ENCODE measurements at places on chromosomes 13 and 19.

- DNase-seq: no peak
Observed at GRCh38 chr19:44542671-44543070, 13.2 kb upstream of the CEACAM20 start.

- no peak for DNase-seq
Observed at GRCh38 chr19:4414144-4414799, 11.8 kb downstream of the CHAF1A start.

- no peak for DNase-seq
Observed at GRCh38 chr19:2121416-2122051, 24.8 kb downstream of the IZUMO4 start.

- DNase-seq: no peak
Observed at GRCh38 chr13:51953347-51954195, 57.7 kb downstream of the ATP7B start.

DNA sequence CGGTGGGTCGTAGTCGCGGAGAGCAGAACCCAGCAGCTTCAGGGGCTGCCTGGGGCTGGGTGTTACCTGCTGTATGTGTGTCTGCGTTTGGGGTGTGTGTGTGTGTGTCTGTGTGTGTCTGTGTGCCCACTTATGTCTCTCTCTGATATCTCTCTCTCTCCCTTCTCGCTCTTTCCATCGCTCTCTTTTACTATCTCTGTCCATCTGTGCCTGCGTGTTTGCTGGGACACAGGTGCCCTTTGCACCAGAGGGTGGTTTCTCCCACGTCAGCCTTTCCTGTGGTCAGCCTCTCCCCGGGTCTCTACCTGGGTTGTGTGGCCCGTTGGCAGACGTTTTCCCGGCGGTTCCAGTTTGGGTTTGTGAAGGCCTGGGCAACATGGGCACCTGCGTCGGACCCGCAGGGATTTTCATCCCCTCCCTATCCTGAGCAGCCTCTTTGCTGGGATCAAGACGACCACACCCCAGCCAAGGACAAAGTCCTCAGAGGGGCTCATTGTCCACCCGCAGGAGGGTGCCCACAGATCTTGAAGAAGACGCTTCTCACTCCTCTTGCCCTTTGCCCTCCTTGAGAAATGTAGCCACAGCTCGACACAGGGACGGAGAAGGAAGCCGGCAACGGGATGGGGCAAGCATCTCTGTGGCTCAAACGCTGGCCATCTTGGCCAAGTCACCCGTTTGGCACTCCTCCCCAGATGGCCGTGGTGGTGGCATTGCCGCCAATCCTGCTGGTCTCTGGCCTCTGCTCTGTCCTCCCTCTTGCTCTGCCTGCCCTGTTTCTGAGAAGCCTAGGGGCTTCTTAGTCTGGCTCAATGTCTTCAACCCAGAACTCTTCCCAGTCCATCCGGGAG, 43.3 kb downstream of the ZNF146 start:
- no peak for DNase-seq

GRCh38 chr19:7830272-7830771, 304 bp downstream of the EVI5L start:
- DNase-seq: no peak

DNA sequence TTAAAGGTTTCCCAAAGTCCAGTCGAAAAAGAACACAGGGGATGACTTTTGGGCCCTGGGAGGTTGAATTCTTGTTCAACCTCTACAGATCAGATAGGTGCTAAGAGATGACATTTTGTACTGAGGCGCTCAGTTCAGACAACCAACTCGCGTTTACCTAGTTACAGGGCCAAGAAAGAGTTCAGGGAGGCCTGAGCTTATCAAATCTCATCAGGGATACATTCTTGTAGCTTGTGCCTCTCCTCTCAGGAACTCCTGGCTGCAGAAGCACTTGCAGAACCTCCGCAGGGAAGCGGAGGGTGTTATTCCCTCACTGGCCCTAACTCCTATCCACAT, 825 bp downstream of the ZNF776 start:
- DNase-seq: no peak

- no peak for DNase-seq
Observed at GRCh38 chr19:2239173-2239572, 2.5 kb downstream of the SF3A2 start.
